ENCODE measurements at places on chromosomes 1 and 21.

GRCh38 chr21:23008601-23009202, 2010.5 kb downstream of the NCAM2 start:
- no peak for DNase-seq

DNA sequence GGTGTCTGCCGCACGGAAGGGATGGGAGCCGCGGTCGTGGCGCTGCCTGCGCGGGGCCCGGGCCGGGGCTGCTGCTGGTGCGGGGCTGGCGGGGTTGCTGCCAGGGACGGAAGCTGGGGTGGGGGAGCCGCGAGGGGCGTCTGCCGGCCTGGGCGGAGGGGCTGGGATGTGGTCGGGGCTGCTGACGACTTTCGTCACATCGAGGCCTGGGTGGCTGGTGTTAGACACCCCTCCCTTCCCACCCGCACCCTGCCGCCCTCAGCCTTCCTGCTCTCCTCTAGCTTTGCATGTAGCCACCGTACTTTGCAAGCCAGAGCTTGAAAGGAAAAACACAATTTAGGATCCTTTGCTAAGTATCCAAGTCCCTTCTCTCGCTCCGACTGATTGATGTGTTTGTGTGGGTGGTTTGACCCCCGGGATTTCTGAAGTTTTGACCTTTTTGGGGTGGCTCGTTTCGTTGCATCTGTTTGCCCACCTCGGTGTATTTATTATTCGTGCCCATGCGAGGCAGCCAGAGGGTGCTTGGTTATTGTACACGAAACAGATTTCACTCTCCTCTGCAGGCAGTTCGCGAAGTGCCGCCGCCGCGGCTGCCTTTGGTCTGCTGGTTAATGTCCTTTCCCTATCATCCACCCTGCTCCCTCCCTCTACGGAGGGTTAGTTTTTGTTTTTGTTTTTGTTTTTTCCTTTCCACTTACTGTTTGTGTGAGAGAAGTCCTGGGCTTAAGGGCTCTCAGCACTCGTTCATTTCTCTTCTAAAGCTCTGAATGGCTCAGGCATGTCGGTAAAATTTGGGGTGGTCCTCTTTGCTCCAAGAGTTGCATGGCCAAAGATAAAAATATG, 868 bp downstream of the C1orf21 start:
- peak; percentile 11 for DNase-seq

DNA sequence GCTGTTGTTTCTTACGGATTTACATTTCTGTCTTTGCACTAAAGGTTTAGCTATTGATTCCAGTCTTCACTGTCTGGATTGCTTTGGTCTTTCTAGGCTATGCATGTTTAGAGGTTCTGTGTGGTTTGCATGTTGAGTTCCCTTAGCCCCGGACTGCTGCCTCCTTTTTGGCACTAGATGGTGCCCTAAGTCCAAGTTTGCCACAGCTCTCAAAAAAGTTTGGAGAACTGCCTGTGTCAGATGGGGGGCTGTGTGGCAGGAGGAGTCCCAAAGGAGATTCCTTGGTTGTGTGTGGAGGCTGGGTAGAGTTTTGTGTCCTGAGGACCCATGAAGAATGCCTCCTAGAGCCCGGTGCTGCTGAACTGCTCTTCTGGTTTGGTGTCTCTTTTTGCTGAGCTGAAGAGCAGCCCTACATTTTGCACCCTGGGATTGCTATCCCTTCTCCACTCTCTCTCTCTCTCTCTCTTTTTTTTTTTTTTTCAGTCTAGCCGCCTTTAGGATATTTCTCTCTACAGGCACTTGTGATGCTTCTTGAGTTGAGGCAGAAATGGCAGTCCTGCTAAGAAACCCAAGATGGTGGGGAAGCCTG, 74.4 kb downstream of the PTGS2 start:
- DNase-seq = peak; percentile 10

GRCh38 chr1:219757890-219758289, 145.0 kb upstream of the ZC3H11B start:
- no peak for DNase-seq

- no peak for DNase-seq
These were observed 64.8 kb downstream of the ABCA4 start for GRCh38 chr1:94056171-94056570.

Measured in naive thymus-derived CD4-positive, alpha-beta T cell (primary cell).